ENCODE measurements at places on chromosomes 5 and 9.

GRCh38 chr5:12885018-12885417 is 980.8 kb upstream of the CTNND2 start:
- DNase-seq, result no peak

DNA sequence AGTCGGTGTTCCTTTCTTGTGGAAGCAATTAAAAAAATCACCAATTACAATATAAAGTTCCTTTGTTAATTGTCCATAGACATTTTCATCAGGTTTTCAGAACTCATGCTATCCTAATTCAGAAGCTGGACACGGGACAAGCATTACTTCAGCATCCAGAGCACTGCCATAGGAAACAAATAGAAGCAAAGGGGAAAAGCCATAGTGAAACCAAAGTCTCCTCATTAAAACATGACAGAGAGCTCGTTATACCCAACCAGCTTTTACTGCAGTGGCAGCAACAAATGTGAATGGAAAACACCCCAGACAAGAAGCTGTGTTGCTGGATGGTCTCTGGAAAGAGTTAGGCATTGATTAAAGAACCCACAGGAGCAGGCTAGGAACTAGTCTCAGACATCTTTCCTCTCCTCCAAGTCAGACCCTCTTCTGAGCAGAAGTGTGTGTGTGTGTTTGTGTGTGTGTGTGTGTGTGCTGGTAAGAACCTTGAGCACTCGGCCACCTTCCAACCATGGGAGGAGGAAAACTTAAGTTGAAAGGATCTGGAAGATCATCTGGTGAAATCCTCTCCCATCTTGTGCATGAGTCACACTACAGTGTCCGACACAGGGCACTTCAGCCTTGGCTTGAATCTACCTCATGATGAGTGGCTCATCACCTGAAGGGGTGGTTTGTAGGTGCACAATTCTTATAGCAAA is 162.6 kb upstream of the ADAMTS16 start:
- no peak for DNase-seq

DNA sequence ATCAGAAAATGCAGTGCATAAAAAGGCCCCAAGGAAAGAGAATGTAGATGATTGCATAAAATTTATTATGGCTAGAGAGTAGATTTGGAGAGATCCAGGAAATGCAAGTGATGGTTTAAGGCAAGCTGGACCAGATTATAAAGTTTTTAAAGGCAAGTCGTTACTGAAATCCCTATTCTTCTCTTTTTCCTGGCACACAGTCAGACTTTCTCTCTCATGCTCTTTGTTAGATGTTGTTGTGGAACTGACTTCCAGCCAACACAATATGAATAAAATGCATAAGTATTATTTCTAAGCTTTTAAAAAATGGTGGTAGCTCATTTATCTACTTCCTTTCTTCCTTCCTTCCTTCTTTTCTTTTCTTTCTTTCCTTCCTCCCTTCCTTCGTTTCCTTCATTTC is 1085.4 kb upstream of the CDH6 start:
- no peak for DNase-seq

GRCh38 chr9:112093870-112094216 is 81.3 kb downstream of the SUSD1 start:
- no peak for DNase-seq

DNA sequence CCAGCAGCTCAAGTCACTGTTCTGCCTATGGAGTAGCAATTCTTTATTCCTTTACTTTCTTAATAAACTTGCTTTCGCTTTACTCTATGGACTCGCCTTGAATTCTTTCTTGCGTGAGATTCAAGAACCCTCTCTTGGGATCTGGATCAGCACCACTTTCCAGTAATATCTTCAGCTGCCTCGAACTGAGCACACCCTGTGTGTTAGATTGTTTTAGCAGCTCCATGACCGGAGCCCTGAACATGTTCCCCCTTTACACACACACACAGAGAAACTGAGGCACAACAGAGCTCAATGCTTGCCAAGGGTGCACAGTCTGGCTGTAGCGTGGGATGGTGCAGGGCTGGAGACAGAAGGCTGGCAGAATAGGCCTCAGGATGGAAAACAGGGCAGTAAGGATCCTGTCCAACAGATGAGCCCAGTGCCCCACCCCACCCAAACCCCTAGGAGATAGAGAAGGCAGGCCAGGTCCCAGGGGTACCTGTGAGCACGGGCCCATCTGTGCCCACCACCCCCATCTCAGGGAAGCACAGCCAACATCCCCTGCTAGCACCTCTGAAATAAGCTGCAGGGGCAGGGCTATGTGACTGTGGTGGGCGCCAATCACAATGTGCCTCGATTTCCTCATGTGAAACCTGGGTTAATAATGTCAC is 27.9 kb downstream of the BICD2 start:
- no peak for DNase-seq

DNA sequence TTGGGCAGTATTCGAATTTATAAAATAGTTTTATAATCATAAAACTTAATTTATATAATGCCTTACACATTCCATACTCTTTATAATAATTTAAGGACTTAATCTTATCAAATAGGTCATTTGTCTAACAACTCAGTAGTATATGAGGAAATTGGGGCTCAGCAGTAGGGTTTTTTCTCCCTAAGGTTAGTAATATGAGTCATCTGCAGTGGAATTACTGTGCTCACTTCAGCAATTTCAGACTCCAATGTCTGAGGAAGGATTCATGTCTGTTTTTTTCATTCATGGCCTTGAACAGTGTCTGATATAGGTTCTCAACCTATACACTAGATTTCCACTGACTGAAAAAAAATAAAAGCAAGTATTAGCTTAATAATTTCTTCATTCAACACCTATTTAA is 7.4 kb downstream of the DMRTA1 start:
- no peak for DNase-seq

DNA sequence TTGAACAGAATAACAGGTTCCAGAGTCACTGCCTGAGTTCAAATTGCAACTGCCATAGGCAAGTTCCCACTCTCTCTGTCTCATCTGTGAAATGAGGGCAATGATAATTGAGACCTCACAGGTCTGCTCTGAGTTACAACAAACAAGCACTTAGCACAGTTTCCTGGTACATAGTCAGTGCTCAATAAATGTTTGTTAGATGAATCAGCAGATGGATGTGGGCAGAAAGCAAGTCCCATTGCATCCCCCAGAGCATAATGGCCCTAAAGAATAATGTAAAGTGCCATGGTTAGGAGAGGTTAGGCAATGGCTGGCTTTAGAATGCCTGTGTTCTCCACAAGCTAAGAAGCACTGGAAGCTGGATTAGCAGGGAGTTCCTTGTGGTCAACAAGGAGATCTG is 136.5 kb upstream of the LARP1 start:
- DNase-seq, result no peak

GRCh38 chr9:19481121-19481870 is 72.5 kb downstream of the ACER2 start:
- DNase-seq, result no peak

DNA sequence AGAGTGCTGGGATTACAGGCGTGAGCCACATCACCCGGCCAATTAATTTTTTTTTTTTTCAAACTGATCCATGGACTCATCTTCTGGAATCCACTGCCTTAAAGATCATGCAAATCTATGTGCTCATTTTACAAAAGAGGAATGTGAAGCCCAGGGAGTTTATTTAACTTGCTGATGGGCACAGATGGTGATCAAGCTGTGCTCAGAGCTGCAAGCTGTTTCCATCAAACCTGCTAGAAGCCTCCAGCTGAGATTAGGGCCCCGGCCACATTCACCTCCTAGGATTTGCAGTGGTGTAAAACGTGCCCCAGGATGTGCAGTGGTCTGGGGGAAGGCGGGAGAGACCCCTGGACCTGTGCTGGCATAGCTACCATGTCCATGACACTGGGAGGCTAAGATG is 56.1 kb upstream of the TUT7 start:
- DNase-seq, result no peak

DNA sequence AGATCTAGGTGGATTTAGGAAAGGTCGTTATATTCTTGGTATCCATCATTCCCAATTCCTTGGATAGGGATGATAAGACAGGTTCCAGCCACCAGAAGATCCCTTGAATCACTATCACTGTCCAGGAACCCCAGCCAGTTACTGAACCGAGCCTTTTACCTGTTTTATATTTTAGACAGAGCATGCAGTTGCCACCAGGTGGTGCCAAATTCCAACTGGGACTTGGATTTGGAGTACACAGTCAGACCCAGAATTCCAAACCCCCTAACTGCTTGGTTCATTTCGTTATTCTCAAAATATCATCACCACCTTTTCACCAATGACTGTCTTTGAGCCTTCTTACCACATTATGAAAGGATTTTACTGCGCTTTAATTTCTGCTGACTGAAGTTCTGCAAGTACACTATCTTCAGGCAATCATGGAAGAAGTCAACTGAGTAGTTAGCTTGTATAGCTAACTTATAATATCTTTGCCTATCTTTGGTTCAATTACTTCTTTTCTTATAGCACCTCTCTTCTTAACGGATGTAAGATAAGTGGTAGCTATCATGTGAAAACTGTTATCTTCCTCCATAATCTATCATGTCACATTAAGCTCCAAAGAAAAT is 191.8 kb downstream of the PRR16 start:
- no peak for DNase-seq

GRCh38 chr5:60649288-60649917 is 50.6 kb downstream of the DEPDC1B start:
- no peak for DNase-seq

DNA sequence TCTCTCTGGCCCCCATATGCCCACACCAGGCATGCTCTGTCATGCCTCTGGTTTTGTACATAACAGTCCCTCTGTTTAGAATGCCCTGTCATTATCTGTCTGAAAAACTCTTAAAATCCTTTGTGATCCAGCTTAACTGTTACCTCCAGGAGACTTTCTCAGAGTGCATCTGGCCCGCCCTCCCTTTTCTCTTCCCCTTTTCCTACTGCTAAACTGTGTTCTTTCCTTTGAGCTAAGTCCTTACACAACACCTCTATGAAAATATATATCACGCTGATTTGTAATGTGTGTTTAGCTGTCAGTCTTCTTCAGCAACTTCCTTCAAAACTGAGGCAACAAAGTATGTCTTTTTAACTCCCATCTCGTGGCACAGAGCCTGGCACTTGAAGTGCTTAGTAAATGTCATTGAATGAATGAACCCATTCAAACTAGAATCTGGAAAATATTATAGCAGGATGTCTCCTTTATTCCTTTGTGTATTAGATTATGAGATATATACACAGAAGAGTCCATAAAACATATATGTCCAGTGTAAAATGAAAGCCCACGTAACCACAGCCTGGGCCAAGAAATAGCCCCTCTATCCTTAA is 166.2 kb upstream of the KLF9 start:
- DNase-seq, result no peak

DNA sequence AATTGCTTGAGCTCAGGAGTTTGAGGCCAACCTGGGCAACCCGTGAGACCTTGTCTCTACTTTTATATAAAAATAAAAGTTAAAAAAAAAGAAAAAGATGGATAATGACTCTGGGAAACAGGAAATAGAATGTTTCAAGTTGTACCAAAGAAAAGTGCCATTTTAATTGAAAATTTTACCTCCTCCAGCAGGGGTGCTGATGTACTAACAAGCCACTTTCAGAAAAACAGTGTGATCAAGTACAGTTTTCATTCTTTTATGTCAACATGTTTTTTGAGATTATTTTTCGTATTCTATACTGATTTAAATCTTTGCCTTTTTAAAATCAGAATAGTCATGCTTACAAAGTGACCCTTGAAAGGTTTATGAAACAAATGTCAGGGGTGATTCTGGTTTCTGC is 30.8 kb downstream of the F2R start:
- no peak for DNase-seq

DNA sequence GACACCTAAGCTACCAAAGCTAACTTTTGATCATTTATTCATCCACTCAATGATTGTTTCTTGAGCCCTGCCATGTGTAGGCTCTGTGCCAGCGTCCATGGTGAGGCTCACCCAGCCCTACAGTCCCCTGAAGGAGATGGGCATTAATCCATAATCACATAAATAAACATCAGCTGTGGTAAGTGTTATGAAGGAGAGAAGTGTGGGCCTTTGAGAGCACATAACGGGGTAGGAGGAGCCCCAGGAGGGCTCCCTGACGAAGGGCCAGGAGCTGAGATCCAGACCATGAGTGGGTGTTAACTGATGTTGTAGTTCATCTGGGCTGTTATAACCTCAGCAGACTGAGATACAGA is 53.9 kb upstream of the AFAP1L1 start:
- DNase-seq, result no peak

GRCh38 chr5:20102293-20102692 is 114.3 kb upstream of the CDH18 start:
- DNase-seq, result no peak

GRCh38 chr9:104923740-104924139 is 4.2 kb downstream of the ABCA1 start:
- DNase-seq, result no peak

GRCh38 chr5:92019376-92019990 is 636.4 kb upstream of the ARRDC3 start:
- DNase-seq, result no peak

- no peak for DNase-seq
These were observed 175.8 kb upstream of the FBXL17 start for GRCh38 chr5:108557686-108558085.

DNA sequence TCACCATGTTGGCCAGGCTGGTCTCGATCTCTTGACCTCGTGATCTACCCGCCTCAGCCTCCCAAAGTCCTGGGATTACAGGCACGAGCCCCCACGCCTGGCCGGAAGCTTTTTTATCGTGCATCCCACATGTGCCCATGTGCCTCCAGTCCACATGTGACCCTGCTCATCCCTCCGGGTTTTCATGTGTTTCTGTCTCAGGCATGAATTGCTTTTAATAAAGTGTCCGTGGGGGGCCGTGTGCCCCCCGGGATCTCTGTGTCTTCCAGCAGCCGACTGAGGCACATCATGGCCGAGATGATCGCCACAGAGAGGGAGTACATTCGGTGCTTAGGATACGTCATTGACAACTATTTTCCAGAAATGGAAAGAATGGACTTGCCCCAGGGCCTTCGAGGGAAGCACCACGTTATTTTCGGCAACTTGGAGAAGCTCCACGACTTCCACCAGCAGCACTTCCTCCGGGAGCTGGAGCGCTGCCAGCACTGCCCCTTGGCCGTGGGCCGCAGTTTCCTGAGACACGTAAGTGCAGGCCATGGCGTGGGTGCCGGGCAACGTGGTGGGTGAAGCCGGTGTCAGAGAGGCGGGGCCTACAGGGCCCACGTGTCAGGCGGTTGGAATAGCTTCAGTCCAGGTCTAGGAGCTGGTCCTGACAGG is 22.1 kb upstream of the LRRC14B start:
- no peak for DNase-seq

All from stimulated activated CD4-positive, alpha-beta T cell treated with anti-CD3 and anti-CD28 coated beads, Interleukin-12 subunit alpha, Interleukin-12 subunit beta, amount 100 ng/mL, for 48 hours (primary cell).